ENCODE measurements at places on chromosomes 1 and 21.
A peak's percentile ranks its signal among the peaks of the same experiment; 100 is the strongest.

- DNase-seq = no peak
Observed at GRCh38 chr1:70382682-70383081, 28.2 kb upstream of the ANKRD13C start.

GRCh38 chr1:233496993-233497392, 116.9 kb upstream of the KCNK1 start:
- no peak for DNase-seq

GRCh38 chr21:46116776-46117585, 19.1 kb downstream of the COL6A2 start:
- no peak for DNase-seq

DNA sequence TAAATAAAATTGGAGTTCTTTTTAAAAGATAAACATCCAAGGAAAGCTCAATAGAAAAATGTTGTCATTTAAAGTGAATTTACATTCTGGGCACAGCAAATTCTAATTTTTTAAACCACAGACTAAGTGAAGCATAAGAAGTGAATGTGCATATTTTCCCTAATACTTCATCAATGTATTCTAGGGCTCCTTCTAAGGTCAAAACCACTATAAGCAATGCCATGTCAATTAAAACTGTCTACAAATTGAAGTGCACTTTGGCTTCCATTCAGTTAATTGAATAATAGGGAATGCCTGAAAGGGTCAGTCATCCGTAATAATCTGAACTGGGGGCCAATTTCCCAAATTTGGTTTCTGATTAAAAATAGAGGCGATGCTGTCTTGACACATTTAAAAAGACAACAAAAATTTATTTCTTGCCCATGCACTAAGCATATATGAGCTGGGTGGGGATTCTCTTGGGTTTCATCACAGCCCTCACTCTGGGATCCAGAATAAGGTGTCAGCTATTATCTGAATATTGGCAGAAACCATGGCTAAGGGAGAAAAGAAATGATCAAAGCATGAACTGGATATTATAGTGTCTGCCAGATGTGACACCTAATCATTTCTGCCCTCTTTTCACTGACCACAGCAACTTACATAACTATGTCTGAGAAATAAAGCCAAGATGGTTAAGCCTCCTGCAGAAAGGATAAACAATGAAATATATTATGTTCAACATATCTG, 660.6 kb upstream of the B3GALT2 start:
- DNase-seq = no peak

GRCh38 chr1:222095606-222096475, 354.0 kb upstream of the DUSP10 start:
- peak; percentile 33 for DNase-seq

GRCh38 chr1:248243204-248243603, 12.0 kb downstream of the OR2M4 start:
- no peak for DNase-seq

DNA sequence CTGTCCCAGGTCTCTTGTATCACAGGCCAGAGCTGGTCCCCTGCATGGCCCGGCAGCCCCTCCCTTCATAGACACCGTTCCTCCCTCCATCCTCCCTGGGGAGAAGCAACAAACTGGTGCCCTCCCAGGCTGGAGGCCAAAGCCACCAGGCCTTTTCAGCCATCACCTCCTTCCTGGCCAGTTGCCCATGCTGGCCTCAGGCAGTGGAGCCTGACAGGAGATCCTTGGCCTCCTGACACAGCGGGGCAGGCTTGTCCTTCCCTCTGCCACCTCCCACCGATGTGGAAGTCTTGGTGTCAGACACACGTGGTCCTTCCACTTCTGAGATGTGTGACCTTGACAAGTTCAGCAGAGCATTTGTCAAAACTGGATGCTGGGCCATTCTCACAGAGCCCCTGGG, 206.0 kb downstream of the HIVEP3 start:
- no peak for DNase-seq

- DNase-seq = peak; percentile 40
Observed at GRCh38 chr1:18486195-18486594, 5.5 kb downstream of the KLHDC7A start.

- no peak for DNase-seq
Observed at GRCh38 chr1:212699625-212700222, at the start of gene BATF3. TSS of gene BATF3 (minus strand) at chr1:212699840. CDS start at chr1:212699762, 78 bp downstream.

GRCh38 chr1:182249201-182249676, 142.4 kb downstream of the GLUL start:
- DNase-seq = no peak

- DNase-seq = no peak
Observed at GRCh38 chr1:60637651-60638050, 444.7 kb upstream of the NFIA start.

- DNase-seq = no peak
Observed at GRCh38 chr1:194069168-194069830, 882.9 kb upstream of the B3GALT2 start.

Data from iPS DF 19.7 (cell line).